Immature natural killer cell (primary cell): ENCODE measurements at places on chromosomes 11 and 22. TPM values are rescaled to one million over a fixed set of nuclear protein-coding genes. Genes with fewer than 3 reads are reported as not detected.

DNA sequence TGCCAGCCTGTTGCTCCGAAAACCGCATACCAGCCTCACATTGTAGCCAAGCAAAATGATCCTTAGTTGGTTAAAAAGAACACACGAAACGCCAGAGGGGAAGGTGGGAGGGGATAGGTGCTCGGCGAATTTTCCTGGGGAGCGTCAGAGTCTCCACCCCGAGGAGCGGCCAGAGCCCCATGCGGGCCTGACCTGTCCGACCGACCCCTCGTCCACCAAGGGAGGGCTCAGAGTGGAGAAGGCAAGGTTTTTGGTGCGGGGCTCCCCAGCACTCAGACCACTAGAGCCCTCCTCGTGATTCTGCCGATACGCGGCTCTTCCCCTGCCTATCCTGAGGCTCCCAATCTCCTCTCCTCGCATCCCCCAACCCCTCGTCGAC is 39.6 kb downstream of the DIXDC1 start:
- DNase-seq, result no peak

DNA sequence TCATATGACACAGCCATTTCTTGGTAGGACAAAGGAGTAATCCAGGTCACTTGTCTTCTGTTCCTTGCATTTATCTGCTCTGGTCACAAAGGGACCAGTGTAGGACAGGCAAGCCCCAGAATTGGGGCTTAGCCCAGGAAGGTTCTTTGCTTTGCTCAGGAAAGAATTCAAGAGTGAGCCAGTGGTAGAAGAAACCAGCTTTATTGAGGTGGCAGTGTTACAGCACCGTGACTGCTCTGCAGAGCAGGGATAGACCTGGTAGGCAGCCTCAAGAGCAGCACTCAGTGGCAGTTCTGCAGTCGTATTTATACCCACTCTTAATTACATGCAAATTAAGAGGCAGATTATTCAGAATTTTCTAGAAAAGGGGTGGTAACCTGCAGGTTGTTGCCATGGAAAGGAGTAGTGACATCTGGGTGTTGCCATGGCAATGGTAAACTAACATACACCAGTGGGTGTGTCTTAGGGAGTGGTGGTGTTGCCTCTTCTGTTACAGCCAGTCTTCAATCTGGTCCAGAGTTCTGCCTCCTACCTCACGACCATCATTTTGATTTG is 84.9 kb upstream of the RAB1B start:
- DNase-seq, result peak; percentile 30

DNA sequence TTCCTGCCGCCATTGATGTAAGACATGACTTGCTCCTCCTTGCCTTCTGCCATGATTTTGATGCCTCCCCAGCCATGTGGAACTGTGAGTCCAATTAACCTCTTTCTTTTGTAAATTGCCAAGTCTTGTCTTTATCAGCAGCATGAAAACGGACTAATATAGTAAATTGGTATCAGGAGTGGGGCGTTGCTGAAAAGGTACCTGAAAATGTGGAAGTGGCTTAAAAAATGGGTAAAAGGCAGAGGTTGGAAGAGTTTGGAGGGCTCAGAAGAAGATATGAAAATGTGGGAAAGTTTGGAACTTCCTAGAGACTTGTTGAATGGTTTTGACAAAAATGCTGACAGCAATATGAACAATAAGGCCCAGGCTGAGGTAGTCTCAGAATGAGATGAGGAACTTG is 89.7 kb downstream of the RSF1 start:
- no peak for DNase-seq

GRCh38 chr11:123616505-123617198 is 37.8 kb downstream of the SCN3B start:
- DNase-seq, result no peak

GRCh38 chr22:44658311-44658953 is 43.6 kb upstream of the PRR5 start:
- DNase-seq, result no peak

DNA sequence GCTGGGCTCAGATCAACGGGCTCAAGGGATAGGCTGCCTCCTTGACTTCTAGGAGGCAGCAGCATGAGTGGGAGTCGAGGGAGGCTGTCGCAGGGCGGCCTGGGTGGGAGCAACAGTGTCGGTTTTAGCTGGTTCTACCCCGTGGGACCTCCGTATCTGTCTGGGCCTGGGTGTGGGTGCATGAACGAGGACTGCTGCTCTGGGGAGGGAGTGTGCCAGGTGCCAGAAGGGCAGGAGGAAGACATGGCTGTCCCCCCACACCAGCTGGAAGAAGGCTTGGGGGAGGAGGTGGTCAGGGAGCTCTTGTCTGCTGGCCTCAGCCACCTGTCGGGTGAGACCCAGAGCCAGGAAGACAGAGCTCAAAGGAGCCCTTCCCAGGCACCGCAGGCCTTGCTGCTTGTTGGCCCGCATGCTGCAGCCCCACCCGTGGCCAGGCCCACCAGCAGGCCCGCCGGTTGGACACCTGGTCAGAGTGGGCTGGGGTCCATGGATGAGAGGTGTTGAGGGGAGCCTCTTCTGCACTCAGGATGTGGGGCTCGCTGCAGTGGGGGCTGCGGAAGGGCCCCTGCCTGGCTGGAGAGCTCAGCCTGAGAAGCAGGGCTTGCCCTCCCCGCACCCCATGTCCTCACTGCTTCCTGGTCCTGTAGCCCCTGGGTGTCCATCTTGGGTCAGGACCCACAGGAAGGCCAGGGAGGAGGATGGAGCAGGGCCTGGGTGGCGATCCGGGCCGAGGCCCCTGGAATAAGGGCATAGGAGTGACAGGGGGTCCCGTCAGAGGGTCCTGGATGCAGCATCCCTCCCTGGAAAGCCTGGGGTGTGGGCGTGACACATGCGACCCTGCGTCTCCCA is 3.4 kb downstream of the CEND1 start:
- DNase-seq, result no peak

DNA sequence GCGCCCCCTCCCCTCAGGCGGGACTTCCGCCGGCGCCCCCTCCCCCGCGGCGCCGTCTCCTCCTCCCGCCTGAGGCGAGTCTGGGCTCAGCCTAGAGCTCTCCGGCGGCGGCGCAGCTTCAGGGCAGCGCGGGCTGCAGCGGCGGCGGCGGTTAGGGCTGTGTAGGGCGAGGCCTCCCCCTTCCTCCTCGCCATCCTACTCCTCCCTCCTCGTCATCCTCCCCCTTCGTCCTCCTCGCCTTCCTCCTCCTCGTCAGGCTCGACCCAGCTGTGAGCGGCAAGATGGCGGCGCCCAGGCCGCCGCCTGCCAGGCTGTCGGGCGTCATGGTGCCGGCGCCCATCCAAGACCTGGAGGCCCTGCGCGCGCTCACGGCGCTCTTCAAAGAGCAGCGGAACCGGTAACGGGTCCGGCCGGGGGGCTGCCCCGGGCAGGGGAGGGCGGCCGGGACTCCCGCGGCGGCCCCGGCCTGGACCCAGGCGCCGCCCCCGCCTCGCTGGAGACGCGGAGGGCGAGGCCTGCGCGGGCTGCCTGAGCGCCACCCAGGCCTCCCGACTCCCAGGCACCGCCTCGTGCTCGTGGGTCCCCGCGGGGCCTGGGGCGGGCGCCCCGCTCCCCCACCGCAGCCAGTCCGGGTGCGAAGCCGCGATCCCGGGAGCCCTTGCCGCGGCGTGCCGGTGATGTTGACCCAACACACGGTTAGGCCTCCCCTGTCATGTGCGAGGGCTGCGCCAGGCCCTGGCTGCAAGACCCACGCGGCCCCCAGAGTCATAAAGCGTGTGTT is at the start of gene ATXN10:
TSS of gene ATXN10 (plus strand) at position 52 of the 781 bp plus-strand sequence. CDS start at position 282, 230 bp downstream.
- DNase-seq, result peak; percentile 61

- no peak for DNase-seq
Measured at GRCh38 chr11:35483131-35483820, 42.1 kb downstream of the PAMR1 start.

- peak; percentile 68 for DNase-seq
Measured at GRCh38 chr11:13335319-13335718, 57.7 kb downstream of the BMAL1 start.

The BACE1-AS gene
- polyA plus RNA-seq, result not detected
